ENCODE measurements at places on chromosomes 5 and 9.

- no peak for DNase-seq
Observed at GRCh38 chr5:11792621-11793020, 111.6 kb downstream of the CTNND2 start.

DNA sequence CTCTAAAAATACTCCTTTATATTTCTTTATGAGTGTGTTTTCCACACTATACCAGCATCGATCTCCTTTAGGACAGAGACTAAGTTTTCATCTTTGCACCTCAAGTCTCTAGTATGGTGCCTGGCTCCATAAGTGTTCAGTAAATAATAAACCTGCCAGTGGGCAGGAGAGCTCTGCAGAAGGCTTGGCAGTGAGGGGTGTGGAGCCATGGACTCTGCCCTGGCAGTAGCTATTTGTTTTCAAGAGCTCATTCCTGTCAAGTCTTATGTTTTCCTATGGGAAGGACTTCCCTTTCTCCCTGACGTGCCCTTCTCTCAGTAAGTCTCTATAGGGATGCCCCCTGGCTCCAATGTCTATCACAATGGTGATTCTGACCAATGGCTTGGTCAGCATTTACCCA lies 252.2 kb downstream of the PIK3R1 start:
- no peak for DNase-seq

- DNase-seq: no peak
Observed at GRCh38 chr9:109588415-109588814, 90.3 kb upstream of the PTPN3 start.

GRCh38 chr9:80127920-80128319 lies 556.2 kb downstream of the TLE4 start:
- no peak for DNase-seq

DNA sequence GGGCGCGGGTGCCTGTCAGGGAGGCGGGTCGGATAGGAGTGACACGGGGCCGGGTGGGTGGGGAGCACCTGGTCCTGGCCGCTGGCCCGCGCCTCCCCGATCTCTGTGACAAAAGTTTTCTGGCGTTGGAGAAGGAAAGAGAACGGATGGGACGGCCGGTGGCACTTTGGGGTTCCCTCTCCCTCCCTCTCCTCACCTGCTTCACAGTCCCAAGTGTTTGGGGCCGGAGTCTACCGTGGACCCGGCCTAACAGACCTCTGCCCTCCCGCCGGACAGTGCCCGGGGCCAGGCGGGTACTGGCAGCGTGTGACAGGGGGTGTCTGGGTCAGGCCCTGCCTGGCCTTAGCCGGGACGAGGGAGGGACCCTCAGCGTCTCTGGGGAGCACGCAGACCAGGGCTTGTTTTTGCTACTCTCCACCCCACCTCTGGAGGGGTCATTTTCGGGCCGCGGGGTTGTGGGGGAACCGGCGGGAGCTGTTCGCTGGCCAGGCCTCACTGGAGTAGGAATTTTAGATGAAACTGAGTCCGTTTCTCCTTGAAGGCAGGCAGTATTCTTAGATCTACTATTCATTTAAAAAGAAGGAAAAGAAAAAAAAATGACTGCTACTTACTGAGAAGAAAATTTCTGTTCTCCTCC lies 1.7 kb downstream of the PRDM6 start:
- peak; percentile 27 for DNase-seq

GRCh38 chr9:129930743-129931142 lies 95.5 kb downstream of the USP20 start:
- DNase-seq: no peak

GRCh38 chr9:21265421-21266189 lies 25.8 kb upstream of the IFNA14 start:
- DNase-seq: no peak

DNA sequence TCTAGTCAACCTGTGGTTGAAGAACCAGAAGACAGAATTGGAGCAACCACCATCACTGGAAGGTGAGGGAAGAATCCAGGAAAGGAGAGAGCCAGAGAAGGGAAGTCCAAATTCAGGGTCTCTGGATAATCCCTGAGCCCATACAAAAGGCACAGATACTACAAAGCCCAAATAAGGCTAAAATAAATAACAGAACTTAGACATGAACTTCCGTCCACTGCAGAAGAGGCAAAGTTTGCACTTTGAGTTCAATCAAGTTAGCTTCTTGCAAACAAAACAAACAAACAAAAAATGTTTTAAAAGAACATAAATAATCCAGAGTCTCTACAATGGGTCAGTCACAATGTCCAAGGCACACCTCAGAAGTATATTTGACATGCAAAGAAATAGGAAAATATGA lies 21.0 kb downstream of the CFAP77 start:
- DNase-seq: no peak

- DNase-seq: no peak
Observed at GRCh38 chr5:8081179-8081578, 212.2 kb downstream of the MTRR start.

DNA sequence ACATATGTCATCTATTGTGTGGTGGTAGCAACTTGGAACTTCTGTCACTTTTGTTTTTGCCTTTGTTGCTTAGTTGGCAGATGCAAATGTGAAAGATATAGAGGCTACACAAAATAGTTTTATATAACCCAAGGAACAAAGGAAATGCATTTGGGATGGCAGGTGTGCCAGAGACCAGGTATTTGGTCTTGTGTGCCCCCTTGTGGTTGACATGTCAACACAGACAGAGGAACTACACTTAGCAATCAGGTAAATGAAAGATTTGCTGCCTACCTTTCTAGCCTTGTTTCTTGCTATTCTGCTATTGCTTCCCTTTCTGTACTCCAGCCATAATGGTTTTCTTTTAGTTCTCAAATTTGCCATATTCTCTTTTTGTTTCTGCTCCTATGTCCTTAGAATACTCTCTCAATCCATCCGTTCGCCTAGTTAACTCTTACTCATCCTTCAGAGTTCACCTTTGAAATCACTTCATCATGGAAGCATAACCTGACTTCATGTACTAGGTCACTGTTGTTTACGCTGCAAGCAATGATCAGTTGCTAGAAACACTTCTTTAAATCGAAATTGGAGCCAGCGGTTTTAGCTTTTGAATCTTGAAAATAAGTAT lies 119.5 kb downstream of the TRPM3 start:
- DNase-seq: no peak

- DNase-seq: peak; percentile 45
Observed at GRCh38 chr5:14250084-14250695, 107.0 kb downstream of the TRIO start.

DNA sequence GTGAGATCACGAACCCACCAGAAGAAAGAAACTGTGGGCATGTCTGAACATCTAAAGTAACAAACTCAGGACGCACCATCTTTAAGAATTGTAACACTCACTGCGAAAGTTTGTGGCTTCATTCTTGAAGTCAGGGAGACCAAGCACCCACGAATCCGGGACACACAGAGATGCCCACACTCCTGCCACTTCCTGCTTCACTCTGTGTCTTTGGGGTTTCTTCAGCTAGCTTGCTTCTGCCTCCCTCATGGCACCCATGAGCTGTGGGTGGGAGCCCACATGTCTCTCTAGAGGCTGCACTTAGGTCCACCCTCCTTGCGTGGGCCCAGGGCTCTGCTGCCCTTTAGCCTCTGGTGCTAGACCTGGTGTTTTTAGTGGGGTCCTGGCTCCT lies 61.2 kb upstream of the CNOT6 start:
- no peak for DNase-seq

DNA sequence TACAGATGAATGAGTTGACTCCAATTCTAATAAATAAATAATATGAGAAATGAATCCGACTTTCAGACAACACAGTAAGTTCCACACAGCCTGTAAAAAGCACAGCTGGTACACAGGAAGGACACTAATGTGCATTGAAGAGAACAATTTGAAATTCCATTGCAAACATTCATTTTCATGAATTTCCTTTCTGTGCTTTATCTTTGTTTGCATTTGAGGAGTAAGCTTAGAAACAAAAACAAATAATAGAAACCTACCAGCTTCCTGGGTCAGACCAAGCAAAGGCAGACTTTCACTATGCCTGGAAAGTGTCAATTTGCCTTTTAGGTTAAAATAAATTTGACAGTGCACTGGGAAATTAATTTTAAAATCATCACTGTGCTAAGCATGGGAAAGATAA lies 143.8 kb upstream of the VLDLR start:
- DNase-seq: no peak

DNA sequence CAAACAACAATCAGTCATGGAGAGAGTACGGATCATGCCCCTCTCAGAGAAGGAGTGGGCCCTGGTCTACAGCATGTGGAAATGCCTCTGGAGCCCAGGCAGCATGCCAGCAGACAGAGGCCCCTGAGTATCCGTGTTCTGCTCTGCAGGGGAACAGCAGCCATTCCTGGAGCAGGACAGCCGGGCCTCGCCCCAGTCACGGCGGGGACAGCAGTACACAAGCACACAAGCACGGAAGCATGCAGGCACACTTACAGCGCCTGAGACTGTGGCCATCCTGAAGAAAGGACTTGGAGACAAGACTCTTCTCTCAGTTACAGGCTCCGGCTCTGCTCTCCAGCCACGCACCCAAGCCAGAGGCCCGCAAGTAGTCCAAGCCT lies 102.6 kb upstream of the ALDH1B1 start:
- no peak for DNase-seq

GRCh38 chr9:133572821-133573361 lies 36.3 kb downstream of the FAM163B start:
- no peak for DNase-seq

DNA sequence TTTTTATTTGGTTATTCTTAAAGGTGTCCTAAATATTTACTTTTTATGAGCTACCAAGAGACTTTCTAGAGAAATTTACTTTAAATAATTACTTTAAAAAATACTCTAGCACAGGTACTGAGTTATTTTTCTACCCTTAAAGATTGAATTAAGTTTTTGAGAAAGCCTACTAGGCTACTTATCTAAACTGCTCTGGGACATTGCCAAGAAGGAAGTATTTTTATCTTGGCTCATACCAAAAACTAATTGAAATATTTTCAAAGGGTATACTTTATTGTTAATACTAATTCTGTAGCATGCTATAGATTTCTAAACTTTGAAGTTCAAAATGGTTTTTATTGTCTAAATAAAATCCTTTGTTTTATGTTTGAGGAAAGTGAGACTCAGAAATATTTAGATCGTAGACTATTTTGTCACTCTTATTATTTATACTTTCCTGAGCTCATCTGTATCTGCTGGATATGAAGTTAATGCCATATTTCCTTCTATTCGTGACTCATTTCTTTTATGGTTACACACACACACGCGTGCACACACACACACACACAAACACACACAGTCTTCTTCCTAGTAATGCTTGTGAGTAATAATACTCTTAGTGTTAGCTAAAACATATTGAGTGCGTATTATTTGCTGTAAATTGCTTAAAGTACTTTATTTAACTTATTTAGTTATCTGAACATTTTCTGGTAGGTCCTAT lies 89.5 kb downstream of the MAN2A1 start:
- DNase-seq: no peak

GRCh38 chr9:14383294-14383693 lies 69.4 kb upstream of the NFIB start:
- peak; percentile 5 for DNase-seq

DNA sequence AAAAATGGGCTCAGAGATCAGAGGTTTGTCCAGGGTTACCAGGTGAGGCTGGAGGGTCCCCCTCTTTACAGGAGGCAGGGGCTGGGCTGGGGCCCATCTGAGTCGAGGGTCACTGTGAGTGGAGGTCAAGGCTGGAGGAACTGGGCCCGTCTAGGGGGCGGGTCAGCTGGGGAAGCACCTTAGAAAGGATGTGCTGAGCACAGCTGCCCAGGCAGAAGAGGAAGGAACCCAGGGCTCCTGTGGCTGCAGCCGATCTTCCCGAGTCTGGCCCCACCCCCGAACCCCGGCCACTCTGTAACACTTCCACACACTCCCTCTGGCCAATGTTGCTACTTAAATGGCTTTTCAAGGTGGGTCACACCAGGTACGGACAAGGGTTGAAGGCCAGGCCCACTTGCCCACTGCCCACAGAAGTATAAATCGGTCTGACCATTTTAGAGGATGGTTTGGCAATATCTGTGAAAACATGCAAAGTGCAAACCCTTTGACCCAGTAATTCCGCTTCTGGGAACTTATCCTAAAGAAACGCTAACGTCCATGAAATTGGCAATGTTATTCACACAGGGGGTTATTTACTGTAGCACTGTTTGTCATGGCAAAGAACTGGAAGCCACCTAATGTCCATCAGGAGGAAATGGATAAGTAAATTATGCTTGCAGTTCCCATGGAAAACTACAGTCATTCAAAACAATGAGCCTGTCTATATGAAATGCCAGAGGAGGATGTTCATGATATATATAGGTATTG lies 30.5 kb upstream of the EEIG1 start:
- no peak for DNase-seq

- no peak for DNase-seq
Observed at GRCh38 chr5:132024789-132025402, 13.4 kb upstream of the ACSL6 start.

DNA sequence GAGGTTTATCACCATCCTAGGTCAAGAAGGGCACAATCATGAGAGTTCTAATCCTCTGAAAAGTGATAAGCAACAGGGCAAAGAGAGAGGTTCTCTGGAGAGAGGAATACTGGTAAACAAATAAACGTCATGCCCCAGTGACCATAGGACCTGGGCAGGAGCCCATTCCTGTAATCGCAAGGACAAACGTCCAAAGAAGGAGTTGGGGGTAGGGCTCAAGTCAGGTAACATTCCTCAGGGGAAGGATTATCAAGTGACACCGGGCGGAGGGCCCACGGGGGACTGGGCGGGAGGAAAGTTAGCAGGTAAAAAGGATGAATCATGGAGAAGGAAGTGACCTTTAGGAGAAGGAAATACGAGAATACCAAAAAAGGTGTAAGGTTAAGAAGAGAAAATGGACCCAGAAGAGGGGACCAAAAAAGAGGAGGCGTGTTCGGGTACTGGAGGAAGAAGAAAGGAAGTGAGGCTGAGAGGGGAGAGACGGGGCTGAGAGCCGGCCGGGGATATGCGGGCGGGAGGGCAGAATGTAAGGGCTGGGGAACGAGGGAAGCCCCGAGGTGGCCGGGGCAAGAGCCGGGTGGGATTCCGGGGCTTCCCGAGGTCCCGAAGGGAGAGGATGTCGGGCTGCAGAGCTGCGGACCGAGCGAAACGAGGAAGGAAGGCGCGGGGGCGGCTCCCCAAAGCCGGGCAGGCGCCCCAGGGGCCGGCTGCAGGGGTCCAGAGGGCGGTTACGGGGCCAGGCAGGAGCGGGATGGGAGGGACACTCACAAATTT lies 583 bp downstream of the DIAPH1 start:
- peak; percentile 43 for DNase-seq

DNA sequence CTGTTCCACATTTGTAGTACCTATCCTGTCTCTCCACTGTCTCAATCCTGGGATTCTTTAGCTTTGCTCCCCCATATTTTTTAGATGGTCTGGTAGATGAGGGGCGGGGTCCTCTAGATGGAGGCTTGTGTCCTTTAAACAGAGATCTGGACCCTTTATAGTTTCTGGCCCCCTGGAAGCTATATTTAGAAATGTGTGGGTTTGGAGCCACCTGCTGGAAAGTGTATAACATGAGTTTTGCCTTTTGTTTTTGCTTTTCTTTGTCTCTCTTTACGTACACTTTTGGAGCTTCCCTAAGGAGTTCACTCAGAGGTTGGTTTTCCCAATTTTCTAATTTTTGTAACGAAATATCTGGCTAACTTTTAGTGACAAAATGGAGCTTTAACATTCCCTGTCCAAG lies 110.7 kb downstream of the CFAP95 start:
- no peak for DNase-seq

Data from AG08396 (cell line).